ENCODE measurements at places on chromosomes 7 and 10. TPM values are rescaled to one million over a fixed set of nuclear protein-coding genes. Genes with fewer than 3 reads are reported as not detected.

- H3K4me1 ChIP-seq = no peaks in the 10 kb centered on the region
- no peak overlapping the region for H3K4me3 ChIP-seq
- no peaks in the 10 kb centered on the region for H3K27me3 ChIP-seq
- no peak overlapping the region for H3K27ac ChIP-seq
These were observed 481.6 kb downstream of the SH2D4B start for GRCh38 chr10:81019029-81019890.

DNA sequence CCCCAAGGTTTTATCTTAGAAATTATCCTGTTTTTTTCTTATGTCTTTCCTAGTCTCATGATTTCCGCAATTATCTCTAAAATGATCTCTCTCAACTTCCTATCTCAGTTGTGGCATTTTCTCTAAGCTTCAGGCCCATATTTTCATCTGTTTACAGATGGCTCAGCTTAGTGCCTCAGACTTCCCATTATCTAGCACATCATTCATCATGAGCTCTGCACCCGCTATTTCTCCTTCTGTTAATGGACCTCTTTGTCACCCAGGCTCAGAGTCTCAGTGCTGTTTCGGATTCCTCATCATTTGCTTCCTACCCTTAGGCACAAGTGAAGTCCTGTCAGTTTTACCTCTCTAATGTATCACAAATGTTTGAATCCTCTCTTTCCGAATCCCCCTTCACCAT is 84.1 kb downstream of the BMPR1A start:
- no peak overlapping the region for H3K4me3 ChIP-seq
- H3K27ac ChIP-seq = no peak overlapping the region
- peaks cover 3% of the 10 kb centered on the region for H3K4me1 ChIP-seq
- no peak for DNase-seq

GRCh38 chr10:118017071-118017740 is 29.5 kb downstream of the RAB11FIP2 start:
- H3K36me3 ChIP-seq = peaks cover 24% of the 10 kb centered on the region
- no peaks in the 10 kb centered on the region for H3K27me3 ChIP-seq
- DNase-seq = no peak
- H3K4me3 ChIP-seq = no peak overlapping the region
- no peak overlapping the region for H3K27ac ChIP-seq
- no peaks in the 10 kb centered on the region for H3K4me1 ChIP-seq

- no peaks in the 10 kb centered on the region for H3K27me3 ChIP-seq
- no peaks in the 10 kb centered on the region for H3K36me3 ChIP-seq
- H3K27ac ChIP-seq = peak overlapping the region; percentile 97
- H3K4me3 ChIP-seq = no peak overlapping the region
- DNase-seq = peak; percentile 31
These were observed 9.4 kb upstream of the ANKRD1 start for GRCh38 chr10:90930070-90930837.

- peaks cover 25% of the 10 kb centered on the region for H3K36me3 ChIP-seq
- no peaks in the 10 kb centered on the region for H3K4me1 ChIP-seq
- DNase-seq = no peak
- H3K4me3 ChIP-seq = no peak overlapping the region
These were observed 198.5 kb upstream of the KCTD7 start for GRCh38 chr7:66430164-66430545.

- no peak for DNase-seq
- H3K4me3 ChIP-seq = no peak overlapping the region
- H3K4me1 ChIP-seq = peaks cover 13% of the 10 kb centered on the region
- no peaks in the 10 kb centered on the region for H3K27me3 ChIP-seq
- H3K36me3 ChIP-seq = no peaks in the 10 kb centered on the region
These were observed 28.6 kb downstream of the CDK1 start for GRCh38 chr10:60806921-60807320.

DNA sequence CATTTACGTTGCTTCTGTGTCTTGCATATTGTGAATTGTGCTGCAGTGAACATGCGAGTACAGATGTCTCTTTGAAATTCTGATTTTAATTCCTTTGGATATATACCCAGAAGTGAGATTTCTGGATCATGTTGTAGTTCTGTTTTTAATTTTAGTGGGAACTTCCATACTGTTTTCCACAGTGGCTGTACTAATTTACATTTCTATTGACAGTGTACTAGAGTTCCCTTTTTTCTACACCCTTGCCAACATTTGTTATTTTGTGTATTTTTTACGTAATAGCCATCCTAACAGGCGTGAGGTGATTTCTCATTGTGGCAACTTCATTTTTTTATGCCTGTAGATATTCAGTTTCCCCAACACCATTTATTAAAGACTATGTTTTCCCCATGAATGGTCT is 144.7 kb upstream of the INHBA start:
- H3K27me3 ChIP-seq = no peaks in the 10 kb centered on the region
- H3K27ac ChIP-seq = no peak overlapping the region
- H3K4me1 ChIP-seq = no peaks in the 10 kb centered on the region

The OR2A2 gene
- not detected for polyA plus RNA-seq

- DNase-seq = no peak
- H3K27ac ChIP-seq = no peak overlapping the region
- peaks cover 23% of the 10 kb centered on the region for H3K36me3 ChIP-seq
- no peaks in the 10 kb centered on the region for H3K27me3 ChIP-seq
These were observed 11.8 kb downstream of the ECD start for GRCh38 chr10:73156054-73156453.

The TYW1B gene
- polyA plus RNA-seq = 1.0 TPM

DNA sequence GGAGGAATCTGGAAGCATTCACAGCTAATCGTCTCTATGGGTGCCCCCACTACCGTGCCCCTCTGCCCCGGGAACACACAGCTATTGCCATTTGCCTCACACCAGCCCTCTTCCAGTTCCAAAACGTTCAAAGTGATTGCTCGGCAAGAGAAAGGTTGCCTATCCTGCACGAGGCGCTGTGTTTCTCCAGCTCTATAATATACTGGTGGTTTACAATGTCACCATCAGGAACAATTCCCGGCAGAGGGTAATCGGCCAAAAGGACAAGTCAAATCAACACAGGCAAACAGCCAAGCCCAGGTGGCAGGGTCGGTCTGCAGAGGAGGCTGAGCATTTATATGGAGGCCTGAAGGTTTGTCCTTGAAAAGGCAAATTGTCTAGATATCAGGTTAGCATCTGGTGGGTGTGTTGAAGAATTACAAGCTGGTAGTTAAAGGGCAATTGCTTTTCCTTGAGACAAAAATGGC is 29.2 kb upstream of the TNS3 start:
- no peak overlapping the region for H3K4me3 ChIP-seq
- no peak overlapping the region for H3K27ac ChIP-seq
- peaks cover 8% of the 10 kb centered on the region for H3K4me1 ChIP-seq
- H3K36me3 ChIP-seq = no peaks in the 10 kb centered on the region

GRCh38 chr10:120530699-120531098 is 73.7 kb downstream of the PLPP4 start:
- DNase-seq = no peak
- no peaks in the 10 kb centered on the region for H3K4me1 ChIP-seq
- no peak overlapping the region for H3K27ac ChIP-seq
- no peaks in the 10 kb centered on the region for H3K27me3 ChIP-seq
- H3K36me3 ChIP-seq = no peaks in the 10 kb centered on the region

GRCh38 chr7:25031007-25031406 is 51.0 kb upstream of the OSBPL3 start:
- no peaks in the 10 kb centered on the region for H3K36me3 ChIP-seq
- no peak overlapping the region for H3K27ac ChIP-seq
- no peak overlapping the region for H3K4me3 ChIP-seq
- no peaks in the 10 kb centered on the region for H3K4me1 ChIP-seq
- no peak for DNase-seq
- H3K27me3 ChIP-seq = no peaks in the 10 kb centered on the region

- H3K4me3 ChIP-seq = no peak overlapping the region
- H3K27me3 ChIP-seq = no peaks in the 10 kb centered on the region
- no peak for DNase-seq
- H3K36me3 ChIP-seq = no peaks in the 10 kb centered on the region
These were observed 192.9 kb downstream of the CAMK1D start for GRCh38 chr10:12542133-12542670.

DNA sequence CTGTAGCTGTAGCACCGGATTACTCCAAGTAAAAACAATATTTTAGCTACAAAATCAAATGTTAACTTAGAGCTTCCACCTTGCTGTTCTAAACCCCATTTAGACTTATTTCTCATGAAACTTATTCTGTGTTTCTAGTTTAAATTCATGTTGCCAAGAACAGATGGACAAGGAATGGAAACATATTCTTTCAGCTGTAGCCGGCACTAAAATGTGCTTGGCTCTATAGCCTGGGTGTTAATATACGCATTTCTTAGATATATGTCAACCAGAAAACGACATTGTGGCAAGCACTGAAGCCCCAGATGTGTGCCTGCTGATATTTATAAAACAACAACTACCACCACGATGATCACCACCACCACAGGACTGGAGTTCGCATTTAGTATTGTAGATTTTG is 190.3 kb upstream of the ETV1 start:
- H3K27ac ChIP-seq = no peak overlapping the region
- DNase-seq = no peak
- H3K4me3 ChIP-seq = no peak overlapping the region
- H3K27me3 ChIP-seq = no peaks in the 10 kb centered on the region
- H3K4me1 ChIP-seq = no peaks in the 10 kb centered on the region

GRCh38 chr10:47063858-47064257 is 152.6 kb downstream of the PTPN20 start:
- no peaks in the 10 kb centered on the region for H3K4me1 ChIP-seq
- DNase-seq = no peak
- H3K27me3 ChIP-seq = no peaks in the 10 kb centered on the region
- no peaks in the 10 kb centered on the region for H3K36me3 ChIP-seq
- H3K27ac ChIP-seq = no peak overlapping the region
- no peak overlapping the region for H3K4me3 ChIP-seq

- no peaks in the 10 kb centered on the region for H3K4me1 ChIP-seq
- H3K4me3 ChIP-seq = no peak overlapping the region
- H3K27ac ChIP-seq = no peak overlapping the region
- H3K27me3 ChIP-seq = no peaks in the 10 kb centered on the region
- DNase-seq = no peak
- no peaks in the 10 kb centered on the region for H3K36me3 ChIP-seq
These were observed 136.8 kb downstream of the EXOC4 start for GRCh38 chr7:133389727-133390126.

DNA sequence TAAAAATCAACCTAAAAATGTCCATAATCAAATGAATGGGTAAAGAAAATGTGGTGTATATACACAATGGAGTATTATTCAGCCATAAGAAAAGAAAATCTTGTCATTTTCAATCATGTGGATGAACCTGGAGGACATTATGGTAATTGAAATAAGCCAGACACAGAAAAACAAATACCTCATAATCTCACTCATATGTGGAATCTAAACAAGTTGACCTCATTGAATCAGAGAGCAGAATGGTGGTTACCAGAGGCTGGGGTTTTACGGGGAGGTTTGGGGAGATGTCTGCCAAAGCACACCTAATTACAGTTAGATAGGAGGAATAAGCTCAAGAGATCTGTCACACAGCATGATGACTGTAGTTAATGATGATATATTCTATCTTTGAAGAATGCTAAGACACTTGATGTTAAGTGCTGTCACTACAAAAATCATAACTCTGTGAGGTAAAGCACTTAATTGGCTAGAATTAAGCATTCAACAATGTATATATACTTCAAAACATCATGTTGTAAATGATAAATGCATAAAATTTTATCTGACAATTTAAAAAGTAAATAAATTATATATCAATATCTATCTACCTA is 39.1 kb upstream of the TNPO3 start:
- no peak for DNase-seq
- no peaks in the 10 kb centered on the region for H3K4me1 ChIP-seq
- H3K27ac ChIP-seq = no peak overlapping the region
- H3K27me3 ChIP-seq = no peaks in the 10 kb centered on the region

- H3K27me3 ChIP-seq = no peaks in the 10 kb centered on the region
- no peak overlapping the region for H3K4me3 ChIP-seq
- DNase-seq = no peak
- H3K4me1 ChIP-seq = no peaks in the 10 kb centered on the region
These were observed 610.0 kb downstream of the KCNMA1 start for GRCh38 chr10:77027576-77027975.

The NKX1-2 gene
- polyA plus RNA-seq = not detected

DNA sequence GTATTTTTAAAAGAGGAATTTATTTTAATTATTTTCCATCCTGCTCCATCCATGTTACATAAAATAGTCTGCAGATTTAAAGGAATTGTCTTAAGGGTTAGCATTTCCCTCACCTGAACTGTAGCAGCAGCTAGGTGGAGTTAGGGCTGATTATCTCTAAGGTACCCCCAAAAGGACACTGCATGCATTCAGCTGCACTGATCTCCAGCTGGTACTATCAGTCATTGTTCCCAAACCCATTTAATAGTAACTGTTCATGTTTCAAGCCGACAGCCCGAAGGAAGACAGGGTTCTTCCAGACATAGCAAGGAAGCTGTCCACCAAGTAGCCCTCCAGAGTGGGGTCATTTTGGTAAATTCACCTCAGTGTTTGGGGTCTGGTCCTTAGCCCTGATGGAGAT is 48.7 kb downstream of the FAM171A1 start:
- no peaks in the 10 kb centered on the region for H3K36me3 ChIP-seq
- peak overlapping the region; percentile 8 for H3K27ac ChIP-seq
- peaks cover 24% of the 10 kb centered on the region for H3K4me1 ChIP-seq
- H3K27me3 ChIP-seq = no peaks in the 10 kb centered on the region

DNA sequence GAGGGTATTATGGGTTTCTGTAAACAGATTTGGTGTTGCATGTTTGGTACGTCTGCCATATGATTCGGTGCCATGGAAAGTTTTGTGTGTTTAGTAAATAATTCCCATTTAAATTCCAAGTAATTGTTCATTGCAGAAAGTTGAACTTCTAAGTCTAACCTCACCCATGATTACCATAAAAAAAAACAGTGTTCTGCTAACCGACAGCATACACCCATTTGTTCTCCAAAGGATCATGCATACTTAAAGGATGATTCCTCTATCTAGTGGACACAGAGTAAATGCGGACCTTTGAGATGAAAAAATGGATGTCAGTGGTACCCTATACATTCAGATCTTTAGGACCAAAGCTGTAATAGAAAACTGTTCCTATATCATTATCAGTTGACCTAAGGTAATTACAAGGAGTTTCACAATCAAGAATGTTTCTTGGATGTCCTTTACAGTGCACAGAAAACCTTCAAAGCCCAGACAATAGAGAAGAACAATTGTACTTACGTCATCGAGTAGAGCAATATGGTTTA is 209.9 kb downstream of the CRPPA start:
- H3K36me3 ChIP-seq = no peaks in the 10 kb centered on the region
- no peak overlapping the region for H3K27ac ChIP-seq
- no peak overlapping the region for H3K4me3 ChIP-seq
- no peak for DNase-seq
